ENCODE measurements at places on chromosomes 5 and 9.

DNA sequence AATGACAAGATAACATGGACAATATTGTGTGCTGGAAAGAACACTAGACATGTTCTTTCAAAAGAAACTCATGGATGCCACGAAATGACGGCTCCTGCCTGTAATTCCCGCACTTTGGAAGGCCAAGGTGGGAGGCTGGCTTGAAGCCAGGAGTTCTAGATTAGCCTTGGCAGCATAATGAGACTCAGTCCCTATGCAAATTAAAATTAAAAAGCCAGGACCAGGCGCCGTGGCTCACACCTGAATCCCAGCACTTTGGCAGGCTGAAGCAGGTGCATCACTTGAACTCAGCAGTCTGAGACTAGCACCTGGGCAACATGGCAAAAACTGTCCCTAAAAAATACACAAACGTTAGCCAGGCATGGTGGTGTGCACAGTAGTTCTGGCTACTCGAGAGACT lies 814.2 kb downstream of the BRINP1 start:
- no peak for DNase-seq

DNA sequence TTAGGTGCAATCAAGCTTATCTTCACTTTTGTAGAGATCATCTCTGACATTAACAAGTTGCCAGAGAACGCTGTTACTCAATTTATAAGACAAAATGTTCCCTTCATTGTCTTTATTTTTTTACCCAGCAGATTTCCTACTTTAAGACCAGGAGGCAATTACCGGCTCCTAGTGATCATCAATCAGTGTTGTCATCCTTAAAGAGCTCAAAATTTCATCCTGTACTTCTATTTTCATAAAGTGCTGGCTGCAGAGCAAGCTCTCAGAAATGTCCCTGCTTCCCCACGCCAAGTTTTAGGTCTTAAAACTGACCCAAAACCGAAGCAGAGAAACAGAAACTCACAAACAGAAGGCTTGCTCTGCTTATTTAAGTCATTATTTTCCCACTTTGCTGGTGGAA lies 82.9 kb downstream of the PJA2 start:
- DNase-seq = no peak

DNA sequence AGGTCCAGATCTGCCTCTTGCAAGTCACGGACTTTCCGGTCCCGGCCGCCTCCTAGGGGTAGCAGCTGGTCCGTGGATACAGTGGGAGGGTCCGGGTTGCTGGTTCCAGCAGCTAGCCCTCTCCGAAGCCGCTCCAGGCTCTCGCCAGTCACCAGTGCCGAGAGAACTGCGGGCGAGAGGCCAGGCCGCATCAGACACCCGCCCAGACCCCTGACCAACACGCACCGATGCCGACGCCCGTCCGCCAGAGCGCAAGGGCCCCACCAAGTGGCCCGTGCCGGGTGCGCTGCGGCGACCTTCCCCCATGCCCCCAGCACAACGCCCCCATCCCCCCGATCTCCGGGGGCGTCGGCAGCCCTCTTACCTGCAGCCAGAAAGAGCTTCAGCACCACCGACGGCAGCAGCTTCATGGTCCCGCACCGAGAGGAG lies 470 bp downstream of the HBEGF start:
- no peak for DNase-seq

DNA sequence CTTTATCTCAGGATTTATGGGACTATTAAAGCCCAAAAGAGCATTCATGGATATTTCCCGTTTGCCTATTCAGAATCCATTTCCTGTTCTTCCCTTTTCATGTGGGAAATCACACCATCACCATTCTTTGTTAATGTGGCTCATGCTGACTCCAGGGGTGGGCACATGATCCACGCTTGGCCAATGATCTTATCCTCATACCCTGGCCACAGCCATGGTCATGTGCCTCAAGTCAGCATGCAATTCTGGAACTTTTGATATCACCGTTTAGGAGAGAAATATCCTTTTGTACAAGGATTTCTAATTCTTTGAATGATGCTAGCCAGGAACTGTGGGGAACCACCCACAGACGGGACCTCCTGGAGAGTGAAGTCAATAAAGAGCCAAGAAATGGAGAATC lies 272.2 kb downstream of the PRELID2 start:
- no peak for DNase-seq

DNA sequence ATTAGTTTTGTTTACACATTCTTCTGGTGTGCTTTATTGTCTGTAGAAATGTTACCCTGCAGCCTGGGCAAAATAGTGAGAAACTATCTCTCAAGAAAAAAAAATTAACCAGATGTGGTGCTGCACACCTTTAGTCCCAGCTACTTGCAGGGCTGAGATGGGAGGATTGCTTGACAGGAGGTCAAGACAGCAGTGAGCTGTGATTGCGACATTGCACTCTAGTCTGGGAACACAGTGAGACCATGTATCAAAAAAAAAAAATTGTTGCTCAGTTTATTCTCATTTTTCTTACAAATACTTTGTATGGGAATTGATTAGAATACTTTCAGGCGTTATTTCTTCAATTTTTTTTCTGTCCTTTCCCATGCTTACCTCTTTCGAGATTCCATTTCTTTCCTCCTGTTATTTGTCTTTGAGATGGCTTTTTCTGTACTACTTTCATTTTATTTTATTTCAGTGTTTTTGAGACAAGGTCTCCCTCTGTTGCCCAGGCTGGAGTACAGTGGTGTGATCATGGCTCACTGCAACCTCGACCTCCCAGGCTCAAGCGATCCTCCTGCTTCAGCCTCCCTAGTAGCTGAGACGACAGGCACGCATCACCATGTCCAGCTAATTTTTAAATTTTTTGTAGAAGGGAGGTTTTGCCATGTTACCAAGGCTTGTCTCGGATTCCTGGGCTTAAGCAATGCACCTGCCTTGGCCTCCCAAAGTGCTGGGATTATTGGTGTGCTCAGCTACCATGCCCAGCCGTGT lies 24.9 kb downstream of the TENT2 start:
- DNase-seq = no peak

GRCh38 chr9:72883875-72884274 lies 69.0 kb downstream of the ALDH1A1 start:
- DNase-seq = no peak

- DNase-seq = no peak
These were observed 465.0 kb downstream of the BNC2 start for GRCh38 chr9:16405421-16405820.

GRCh38 chr5:125326150-125326510 lies 579.7 kb upstream of the ZNF608 start:
- DNase-seq = no peak

DNA sequence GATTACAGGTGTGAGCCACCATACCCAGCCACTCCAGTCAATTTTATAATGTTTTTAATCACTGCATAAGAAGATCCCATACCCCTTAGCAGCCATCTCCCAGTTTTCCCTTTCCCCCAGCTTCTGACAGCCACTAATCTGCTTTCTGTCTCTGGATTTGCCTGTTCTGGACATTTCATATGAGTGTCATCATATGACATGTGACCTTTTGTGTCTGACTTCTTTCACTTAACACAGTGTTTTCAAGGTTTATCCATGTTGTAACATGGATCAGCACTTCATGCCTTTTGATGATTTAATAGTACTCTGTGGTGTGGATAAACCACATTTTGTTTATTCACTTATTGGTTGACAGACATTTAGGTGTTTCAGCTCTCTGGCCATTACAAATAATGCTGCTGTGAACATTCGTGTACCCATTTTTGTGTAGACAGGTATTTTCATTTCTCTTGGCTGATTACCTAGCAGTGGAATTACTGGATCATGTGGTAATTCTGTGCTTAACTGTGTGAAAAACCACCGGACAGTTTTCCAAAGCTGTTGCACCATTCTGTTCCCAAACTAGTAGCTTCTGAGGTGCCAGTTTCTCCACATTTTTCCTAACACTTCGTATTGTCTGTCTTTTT lies 8.6 kb downstream of the SUSD3 start:
- DNase-seq = no peak

DNA sequence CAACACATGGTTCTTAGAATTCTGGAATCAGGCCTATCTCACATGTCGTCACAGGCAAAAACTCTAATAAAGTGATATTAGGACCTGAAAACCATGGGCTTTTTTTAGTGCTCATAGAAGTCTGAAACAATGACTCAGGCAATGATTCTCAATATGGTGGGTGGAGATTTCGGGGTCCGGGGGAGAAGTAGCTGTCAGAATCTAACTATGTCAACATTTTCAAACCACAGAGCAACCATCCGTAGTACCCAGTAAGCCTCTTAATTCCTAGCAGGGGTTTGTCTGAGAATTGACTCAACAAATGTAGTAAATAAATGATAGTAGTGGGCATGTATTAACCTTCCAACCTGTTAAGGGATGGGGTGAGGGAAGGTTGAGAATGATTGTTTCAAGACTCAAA lies 2.6 kb downstream of the AMACR start:
- no peak for DNase-seq

DNA sequence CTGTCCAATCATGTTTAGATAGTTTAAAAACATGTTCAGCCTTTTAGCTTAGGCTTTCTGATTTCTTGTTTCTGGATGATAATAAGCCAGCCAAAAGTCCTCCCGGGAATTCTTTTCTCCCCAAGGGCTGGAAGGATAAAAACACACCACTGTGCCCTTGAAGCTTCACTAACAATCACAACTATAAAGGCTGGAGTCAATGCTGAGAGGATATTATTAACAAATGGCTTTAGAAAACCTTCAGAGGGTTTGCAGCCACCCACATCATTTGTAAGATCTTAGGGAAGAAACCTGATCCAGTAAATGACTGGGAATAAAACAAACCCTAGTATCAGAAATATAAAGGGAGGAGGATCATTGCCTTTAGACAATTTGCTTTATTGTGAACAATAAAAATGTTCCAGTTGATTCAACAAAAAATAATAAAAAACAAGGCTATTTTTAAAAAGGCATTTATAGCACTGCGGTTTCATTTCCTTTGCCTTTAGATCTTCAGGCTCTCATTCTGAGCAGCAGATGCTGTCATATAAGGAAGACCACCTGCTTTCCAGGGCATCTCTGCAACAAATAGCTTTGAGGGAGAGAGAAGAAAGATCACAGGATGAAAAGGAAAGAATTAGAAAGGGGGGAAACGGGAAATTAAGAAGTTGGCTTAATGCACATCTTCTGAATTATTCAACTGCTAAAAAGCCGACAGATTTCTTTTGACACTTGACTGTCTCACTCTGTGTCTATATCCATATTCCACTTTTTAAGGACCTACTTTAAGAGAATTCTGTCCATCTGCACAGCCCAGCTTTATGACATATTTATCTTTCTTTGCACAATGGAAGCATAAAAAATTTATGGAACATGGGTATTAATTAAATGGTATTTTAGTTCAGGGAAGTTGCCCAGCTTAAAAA lies 277.2 kb upstream of the SLC24A2 start:
- no peak for DNase-seq

DNA sequence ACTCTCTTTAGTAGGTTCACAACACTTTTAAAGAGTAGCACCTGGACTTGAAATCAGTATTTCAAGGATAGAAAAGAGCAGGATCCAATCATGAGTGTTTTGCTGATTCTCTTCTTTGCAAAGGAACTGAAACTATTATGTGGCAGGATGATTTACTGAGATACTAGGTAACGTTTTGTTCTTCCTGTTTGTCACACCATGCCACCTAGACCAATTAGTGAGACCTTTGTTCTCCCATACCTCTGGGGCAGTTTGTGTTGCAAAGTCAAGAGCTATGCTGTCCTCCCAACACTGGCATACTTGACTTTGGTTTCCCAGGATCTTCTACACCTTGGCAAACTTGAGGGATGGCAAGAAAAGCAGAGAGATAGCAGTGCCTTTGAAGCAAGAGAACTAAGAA lies 43.4 kb downstream of the PPP1R2B start:
- DNase-seq = no peak

DNA sequence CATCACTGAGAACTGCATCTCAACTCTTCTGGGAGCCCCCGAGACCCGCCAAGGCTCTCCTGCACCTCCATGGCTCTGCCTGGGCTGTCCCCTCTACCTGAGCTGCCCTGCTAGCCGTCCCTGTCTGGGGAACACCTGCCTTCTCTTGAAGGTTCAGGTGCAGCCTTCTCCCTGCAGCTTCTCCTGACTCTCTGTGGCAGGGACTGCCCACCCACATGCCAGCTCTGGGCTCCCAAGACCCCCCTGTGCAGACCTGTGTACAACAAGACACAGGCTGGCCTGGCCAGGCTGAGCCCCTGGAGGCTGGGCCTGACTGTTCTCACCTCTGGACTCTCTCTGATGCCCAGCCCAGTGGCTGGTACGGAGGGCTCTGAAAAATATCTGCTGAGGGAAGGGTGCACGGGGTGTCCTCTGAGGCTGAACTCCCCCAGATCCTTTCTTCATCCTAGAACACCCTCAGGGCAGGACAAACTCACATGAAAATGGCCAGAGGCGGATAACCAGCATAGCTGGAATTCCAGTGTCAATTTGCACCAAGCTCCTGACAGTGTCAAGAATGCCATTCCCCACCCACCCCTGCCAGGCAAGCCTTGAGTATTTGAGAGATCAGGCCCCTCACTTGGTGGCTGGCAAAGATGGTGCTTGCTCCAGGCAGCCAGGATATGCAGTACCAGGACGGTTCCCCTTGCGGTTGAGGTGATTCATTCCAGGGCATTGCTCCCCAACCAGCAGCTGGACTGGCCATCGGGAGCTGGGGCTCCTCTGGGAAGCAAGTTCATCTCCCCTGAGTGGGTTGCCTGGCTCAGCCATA lies 40.9 kb upstream of the SLC25A51 start:
- DNase-seq = no peak

GRCh38 chr9:15295761-15296405 lies 11.1 kb downstream of the TTC39B start:
- DNase-seq = no peak

- DNase-seq = no peak
These were observed 12.6 kb upstream of the IL12B start for GRCh38 chr5:159342840-159343239.

DNA sequence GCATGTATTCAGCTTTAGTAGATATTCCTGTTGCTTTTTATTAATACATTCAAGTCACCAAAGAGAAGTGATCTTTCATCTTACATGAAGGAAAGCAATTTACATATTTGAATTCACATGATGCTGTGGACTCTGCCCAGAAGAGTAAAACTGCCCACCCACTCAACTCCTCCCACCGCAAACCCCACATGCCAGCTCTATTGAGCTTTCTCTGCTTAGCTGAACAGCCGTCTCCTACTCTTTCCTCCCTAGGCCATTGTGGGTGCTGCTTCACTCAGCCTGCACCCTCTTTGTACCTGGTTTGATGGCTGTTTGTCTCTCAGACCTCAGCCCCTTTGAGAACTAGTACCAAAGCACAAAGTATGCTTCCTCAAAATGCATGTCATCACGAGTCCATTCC lies 48.4 kb upstream of the MAP3K1 start:
- DNase-seq = no peak

DNA sequence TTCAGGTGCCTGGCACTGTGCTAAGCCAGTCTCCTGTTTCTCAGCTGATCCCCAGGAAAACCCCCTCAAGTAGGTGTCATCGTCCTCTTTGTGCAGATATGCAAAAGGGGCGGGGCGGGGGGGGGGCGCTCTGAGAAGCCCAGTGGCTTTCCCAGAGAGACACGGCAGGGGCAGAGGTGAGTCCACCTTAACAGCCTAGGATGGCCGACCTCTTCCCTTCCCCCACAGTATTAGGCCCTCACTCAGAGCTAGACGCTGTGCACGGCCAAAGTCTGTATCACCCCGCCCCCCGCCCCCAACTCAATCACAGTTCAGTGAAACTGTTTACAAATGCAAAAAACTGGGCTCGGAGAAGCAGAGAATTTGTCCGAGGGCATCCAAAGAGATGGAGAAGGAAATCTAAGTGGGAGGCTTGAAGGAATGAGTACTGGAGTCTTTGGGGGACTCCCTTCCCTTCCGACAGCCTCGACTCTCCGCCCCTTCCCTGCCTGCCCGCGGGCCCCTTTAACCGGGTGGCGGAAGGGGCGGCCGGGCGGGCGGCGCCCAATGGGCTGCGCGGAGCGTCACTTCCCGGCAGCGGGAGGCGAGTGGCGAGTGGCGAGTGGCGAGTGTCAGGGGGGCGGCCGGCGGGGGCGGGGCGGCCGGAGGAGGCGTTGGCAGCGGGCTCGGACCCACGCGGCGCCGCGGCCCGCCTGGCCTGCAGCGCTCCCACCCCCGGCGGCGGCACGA lies at the start of gene ERGIC1:
Gene ERGIC1, plus strand, starts transcription at position 566 of the 729 bp plus-strand sequence. Its CDS starts 163 bp downstream, at position 729.
- peak; percentile 64 for DNase-seq

Data from activated T-cell treated with anti-CD3 and anti-CD28 coated beads for 24 hours (primary cell).